ENCODE measurements at places on chromosomes 11 and 22.

DNA sequence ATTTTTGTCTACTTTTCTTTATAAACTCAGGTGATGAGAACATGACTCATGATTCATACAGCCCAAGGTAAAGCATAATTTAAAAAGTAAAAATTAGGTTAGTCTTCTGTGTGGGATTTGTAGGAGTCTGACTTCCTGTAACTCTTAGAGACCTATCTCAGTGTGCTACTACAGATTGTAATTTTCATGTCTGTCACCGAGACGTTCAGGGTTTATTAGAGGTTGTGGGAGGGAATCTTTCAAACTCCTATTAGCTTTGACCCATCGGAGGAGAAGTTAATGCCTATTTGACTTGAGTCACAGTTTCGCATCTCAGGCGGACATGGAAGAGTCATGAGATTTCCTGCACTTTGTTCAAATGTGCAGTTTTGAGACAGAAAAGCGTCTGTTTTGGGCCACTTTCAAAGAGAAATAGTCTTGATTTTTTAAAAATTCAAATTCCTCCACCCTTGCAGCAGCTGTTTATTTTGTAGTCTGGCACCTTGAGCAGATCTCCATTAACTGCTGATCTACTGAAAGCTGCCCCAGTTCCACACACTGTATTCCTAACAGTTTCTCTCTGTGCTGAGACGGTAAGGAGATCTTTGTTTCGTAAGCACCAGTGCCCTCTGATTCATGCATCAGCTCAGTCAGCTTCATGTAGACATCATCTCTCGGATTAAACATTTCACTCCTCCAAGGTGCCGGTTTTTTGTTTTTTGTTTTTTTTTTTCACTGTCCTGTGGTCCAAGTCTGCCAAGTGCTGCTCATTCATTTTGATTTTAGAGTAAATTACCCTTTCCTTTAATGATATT is 24.3 kb downstream of the ALKBH3 start:
- no peak for DNase-seq

- no peak for DNase-seq
Measured at GRCh38 chr11:102600666-102601065, 24.5 kb downstream of the MMP20 start.

- peak; percentile 85 for DNase-seq
Measured at GRCh38 chr22:33842421-33843094, 77.7 kb downstream of the LARGE1 start.

- no peak for DNase-seq
Measured at GRCh38 chr22:30423301-30423958, 2.1 kb upstream of the MTFP1 start.

- DNase-seq, result no peak
Measured at GRCh38 chr11:2295971-2296912, 5.5 kb downstream of the C11orf21 start.

DNA sequence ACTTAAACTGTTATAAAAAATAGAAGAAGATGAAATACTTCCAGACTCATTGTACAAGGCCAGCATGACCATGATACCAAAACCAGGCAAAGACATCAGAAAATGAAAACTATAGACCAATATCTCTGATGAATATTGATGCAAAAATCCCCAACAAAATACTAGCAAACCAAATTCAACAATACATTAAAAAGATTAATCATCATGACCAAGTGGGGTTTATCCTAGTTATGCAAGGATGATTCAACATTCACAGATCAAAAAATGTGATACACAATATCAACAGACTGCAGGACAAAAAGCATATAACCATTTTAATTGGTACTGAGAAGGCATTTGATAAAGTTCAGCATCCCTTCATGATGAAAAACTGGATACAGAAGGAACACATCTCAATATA is 824.5 kb upstream of the RAG2 start:
- DNase-seq, result no peak

DNA sequence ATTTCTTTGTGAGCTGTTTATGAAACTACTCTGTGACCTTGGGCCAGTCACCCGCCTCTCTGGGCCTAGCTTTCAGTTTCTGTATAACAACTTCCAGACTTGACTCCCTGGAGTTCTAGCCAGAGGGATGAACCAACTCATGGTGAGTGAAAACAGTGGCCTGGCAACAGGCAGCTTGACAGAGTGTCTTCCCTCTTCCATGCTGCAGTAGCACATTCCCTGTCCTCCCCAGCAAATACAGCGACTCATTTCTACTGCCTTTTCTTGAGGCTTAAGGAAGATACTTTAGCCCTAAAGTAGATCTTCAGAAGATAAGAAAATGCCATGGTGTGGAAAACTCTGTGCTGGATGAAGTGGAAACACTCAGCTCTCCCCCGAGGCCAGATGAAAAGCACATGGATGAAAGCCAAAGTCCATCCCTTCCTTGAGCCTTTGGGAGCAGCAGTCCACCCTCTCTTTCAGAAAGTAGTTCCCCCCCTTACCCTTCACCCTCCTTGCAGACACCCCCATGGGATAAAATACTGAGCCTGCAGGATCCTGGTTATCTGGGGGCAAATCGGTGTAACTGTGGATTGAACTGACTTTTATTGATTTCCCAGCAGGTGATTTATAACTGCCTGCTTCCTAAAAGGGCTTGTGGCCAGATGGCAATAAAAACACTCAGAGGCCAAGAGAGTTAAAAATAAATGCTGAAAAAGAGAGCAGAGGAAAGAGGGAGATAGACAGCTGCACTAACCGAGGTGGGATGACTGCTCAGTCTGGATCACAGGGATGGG is 24.1 kb downstream of the IRAG1 start:
- DNase-seq, result peak; percentile 59

DNA sequence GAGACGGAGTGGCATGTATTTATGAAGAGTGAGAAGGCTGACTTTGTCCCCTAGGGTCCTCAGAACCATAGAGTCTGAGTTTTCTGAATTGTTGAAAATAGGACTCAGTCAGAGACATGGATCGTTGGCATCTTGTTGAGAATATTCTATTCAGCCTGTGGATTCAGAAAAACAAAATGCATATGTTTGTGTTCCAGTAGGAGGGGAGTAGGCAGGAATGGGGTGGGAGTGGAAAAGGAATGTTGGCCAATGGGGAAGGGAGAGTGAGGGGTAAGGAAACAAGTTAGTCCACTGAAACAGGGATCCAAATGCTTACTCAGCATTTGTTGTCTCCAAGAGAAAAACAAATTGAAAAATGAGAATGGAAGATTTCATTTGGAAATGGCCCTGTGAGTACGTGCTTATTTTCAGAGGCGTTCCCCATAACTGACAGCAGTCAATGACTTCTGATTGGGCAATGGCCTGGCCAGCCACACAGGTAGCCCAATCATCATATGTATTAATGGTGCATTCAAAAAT is 14.7 kb downstream of the BARX2 start:
- no peak for DNase-seq

- DNase-seq, result no peak
Measured at GRCh38 chr11:2304506-2305139, 2.8 kb downstream of the TSPAN32 start.

Data from NCI-H1105 treated with DMSO at 0.1 percent for 48 hours (cell line).